ENCODE measurements at places on chromosomes 12 and 14.

DNA sequence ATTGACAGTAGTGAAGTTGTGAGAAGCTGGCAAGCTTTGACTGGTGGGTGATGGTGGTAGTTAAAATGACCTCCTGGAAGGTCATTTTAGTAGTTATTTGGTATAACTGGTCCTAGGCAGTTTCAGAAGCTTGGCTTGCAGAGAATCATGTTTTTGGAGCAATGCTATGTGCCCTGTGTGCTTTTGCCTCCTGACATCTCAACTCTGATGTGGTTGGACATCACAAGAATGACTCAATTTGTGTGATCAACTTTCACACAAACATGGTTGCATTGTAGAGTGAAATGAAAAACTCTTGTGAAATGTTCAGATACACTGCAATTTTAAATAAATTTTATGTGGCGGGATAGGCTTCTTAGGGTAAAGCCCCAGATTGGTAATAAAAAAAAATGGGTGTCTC, 8.3 kb upstream of the ABCD2 start:
- no peak for DNase-seq

GRCh38 chr14:31189346-31190218, 18.0 kb downstream of the HECTD1 start:
- DNase-seq: no peak

DNA sequence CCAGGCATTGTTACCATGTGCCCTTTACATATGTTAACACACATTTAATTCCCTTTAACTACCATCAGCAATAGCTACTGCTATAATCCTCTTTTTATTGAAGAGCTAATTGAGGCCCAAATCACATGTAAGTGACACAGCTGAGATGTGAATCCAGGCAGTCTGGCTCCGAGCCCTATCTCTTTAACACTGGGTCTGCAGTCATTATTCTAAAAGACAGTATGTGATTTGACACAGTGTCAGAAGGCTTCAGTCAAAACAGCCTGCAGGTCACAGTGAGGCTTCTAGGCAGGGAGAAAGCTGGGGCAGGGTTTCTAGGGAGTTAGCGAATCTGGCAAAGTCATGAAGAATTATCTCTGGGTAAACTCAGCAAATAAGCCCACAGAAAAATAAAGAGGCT, 148.2 kb downstream of the KIF21A start:
- DNase-seq: no peak

GRCh38 chr12:19199332-19199731, 69.8 kb downstream of the PLEKHA5 start:
- no peak for DNase-seq

GRCh38 chr12:68750506-68750905, 4.5 kb downstream of the SLC35E3 start:
- no peak for DNase-seq

DNA sequence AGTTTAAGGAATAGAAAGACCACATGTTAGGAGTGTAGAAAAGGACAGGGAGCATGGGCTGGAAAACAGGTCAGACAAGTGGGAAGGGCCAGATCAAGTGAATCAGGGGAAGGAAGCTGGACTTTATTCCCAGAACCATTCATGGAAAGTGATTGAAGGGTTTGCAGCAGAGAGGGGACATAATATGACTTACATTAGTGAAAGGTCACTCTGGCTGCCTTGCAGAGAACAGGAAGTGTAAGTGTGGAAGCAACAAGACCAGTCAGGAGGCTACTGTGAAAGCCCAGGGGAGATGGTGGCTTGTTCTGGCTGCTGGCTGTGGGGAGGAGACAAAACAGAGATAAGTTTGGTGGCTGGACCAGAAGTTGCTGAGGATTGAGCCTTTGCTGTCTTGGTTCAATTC, 69.1 kb downstream of the VCPKMT start:
- DNase-seq: no peak

DNA sequence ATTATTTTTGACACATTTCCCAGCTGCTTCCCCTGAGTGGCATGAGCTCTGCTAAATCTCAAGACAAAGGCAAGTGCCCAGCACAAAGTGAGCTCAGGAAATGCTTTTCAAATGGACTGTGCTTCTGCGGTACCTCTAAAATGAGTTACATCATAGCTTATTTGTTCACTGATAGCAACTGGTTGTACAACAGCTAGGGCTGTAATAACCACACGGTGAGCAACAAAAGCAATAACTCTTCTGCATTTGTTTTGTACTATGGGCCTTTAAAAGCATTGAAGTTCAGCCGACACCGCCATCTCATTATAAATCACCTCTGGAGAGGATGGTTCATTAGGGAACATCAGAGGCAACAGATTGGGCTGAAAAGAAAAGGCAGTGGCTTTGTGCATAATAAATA, 475.0 kb downstream of the GLT1D1 start:
- DNase-seq: no peak

GRCh38 chr12:119341988-119342387, 7.5 kb downstream of the CCDC60 start:
- no peak for DNase-seq

GRCh38 chr12:120537856-120538220, 3.7 kb downstream of the RNF10 start:
- DNase-seq: no peak

DNA sequence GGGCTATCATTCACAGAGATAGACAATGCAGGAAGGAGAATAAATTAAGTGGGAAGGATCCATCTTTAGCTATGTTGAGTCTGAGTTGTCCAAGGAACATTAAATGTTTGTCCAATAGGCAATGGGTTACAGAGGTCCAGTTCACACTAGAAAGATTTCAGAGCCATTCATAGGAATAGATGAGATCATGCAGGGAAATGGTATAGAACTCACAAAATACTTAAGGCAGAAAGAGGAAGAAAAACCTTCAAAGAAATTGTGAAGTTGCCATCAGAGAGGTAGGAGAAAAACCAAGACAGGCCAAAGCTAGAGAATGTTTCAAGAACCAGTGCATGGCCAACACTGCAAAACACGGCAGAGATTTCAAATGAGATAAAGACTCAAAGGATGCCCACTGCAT, 94.1 kb downstream of the PHLDA1 start:
- no peak for DNase-seq

DNA sequence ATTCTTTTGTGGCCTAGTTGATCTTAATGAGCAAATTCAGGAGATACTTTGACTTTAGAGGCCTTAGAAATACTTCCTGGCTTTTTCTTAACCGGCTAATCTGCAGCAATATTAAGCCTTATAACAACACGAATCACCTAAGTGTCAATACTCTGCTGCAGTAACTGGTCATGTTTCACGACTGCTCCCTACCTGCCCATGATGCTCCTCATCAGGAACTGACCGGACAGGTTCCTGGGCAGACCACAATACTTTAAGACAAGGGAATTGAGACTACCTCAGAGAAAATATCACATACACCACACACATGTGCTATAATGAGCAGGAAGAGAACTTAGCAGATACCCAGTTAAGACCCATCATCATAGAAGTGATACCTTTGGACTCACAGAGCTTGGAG, 211.9 kb upstream of the BMP4 start:
- DNase-seq: no peak

DNA sequence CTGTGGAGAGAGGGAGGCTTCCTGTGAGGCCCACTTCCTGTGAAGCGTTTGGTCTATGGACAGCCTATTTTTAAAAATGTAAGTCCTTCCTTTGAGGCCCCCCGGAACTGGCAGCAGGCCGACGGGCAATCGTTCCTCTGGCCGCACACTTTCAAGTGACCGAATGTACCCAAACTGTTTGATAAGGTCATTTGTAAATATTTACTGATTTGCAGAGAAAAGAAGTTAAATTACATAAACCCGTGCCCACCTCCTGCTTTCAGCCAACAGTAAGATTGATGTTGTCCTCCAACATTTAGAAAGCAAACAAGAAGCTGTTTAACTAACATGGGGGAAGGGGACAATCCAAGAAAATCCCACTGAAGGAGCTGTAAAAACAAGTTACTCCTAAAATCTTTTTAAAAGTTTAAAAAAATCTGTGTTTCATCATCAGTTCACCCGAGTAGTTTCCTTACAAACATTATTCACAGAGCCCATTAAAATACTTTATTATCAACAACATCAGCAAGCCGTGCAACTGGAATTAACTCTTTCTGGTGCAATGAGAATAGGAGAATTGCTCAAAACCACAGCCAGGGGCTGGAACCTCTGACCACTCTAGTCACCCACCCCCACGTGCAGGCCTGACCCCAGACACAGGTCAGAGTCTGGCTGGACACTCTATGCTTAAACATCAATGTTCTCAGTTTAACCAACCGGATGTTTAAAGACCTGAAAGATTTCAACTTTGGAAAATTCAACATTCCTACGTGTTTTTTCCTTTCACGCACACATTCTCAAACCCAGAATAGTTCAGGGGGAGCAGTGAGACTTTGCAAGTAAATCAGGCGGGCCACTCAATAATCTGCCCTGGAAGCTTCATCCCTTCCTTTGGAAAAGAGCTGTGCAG, 65.3 kb downstream of the FOXN3 start:
- no peak for DNase-seq

- no peak for DNase-seq
These were observed 230.8 kb downstream of the FOXN3 start for GRCh38 chr14:89185919-89186855.

DNA sequence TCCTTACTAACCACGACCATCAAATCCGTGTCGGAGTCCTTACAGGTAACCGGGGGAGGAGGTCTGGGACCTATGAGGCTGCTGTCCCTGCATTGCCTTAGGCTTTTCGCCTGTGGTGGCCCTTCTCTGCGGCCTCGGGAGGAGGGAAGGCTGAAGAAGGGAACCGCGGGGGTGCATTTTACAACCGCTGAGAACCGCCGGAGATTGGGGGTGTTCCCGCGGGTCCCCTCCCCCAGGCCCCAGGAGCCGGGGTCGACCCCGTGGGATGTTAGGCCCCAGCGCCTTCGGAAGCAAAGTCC, 549 bp downstream of the GPHN start:
- no peak for DNase-seq
